ENCODE measurements at places on chromosomes 2 and 18.

DNA sequence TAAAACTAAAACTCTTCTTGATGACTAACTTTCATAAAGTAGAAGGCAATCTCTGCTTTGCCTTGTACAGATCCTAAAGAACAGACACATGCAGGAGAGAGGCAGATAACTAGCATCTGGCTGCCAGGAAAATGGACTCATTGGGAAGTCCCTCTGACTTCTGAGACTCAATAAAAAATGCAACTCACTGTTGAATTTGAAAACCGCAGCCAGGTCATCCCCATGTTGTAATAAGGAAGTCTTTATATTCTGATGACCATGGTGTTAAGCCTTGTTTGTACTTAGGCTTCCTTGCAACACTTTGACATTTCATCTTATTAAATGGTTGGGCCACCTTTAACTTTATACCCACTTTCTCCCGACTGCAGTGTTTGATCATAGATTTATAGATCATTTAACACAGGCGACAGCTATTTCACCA, 375.1 kb upstream of the KCNH7 start:
- DNase-seq = no peak

GRCh38 chr2:237422309-237422708, 8.3 kb upstream of the COL6A3 start:
- no peak for DNase-seq

DNA sequence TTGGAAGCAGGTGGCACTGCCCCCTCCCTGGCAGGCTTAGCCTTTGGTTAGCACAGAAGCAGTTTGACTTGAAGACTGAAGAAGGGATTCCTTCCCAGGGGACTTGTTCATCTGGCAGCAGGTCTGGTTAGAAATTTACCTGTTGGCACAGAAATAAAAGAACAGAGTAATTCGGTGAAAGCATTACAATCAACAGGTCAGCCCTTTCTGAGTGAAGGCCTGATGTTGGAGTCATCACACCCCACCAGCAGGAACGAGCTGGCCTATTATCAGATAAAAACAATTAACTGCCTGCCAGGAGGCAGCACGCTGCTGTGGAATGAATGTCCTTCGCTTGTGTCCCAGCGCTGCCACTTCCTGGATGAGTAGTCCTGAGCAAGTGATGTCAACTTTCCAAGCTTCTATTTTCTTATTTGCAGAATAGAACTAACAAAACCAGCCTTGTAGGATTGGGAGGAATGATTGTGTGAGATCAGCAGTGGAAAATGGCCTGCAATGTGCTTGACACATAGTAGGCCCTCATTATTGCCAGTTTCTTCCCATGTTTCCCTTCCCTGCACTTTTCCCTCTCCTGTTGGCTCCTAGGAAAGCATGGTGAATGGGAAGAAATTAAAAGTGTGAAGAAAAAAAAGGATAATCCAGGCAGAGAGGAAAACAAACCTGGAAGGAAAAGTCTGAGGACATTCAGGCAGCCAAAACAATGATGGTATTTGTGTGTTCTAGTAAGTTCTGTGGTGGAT, 29.0 kb downstream of the LGALSL start:
- no peak for DNase-seq

- no peak for DNase-seq
These were observed 32.3 kb upstream of the NABP1 start for GRCh38 chr2:191645434-191646162.

- DNase-seq = no peak
These were observed 323.2 kb downstream of the RAD51AP2 start for GRCh38 chr2:17195016-17195415.

- DNase-seq = no peak
These were observed 825.3 kb downstream of the TRIB2 start for GRCh38 chr2:13542061-13542460.

GRCh38 chr2:207117668-207118067, 48.1 kb downstream of the KLF7 start:
- DNase-seq = no peak

GRCh38 chr2:97699765-97700444, 13.5 kb upstream of the ZAP70 start:
- DNase-seq = peak; percentile 11

DNA sequence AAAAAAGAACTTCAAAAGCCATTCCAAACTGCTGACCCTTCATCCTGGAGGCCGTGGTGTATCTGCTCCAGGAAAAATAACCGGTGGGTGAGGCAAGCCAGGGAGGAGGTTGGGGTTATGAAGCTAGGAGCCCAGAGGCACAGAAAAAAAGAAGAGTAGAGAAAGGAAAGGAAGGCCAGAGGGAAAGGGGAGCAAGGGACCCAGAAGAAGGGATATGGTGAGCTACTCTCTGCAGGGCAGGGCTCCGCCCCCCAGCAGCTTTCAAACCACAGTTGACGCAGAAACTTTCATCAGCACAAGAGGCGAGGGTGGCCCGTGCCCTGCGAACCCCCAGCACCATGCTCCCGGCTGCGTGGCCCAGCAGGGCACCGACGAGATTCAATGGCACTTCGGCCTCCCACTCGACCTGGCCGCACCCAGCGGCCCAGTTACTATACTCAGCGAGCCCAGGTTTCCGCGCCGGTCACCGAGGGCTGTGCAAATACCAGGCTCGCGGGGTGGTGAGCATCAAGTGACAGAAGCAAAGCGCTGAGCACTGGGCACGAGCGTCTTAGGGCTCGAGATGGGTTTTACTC, 665 bp downstream of the MCM6 start:
- peak; percentile 20 for DNase-seq

GRCh38 chr18:48882379-48882778, 68.4 kb downstream of the SMAD7 start:
- DNase-seq = no peak

- no peak for DNase-seq
These were observed 218.5 kb upstream of the SOX11 start for GRCh38 chr2:5473635-5474034.

All from non-pigmented ciliary epithelial cell (primary cell).